Epithelial cell of esophagus (primary cell): ENCODE measurements at places on chromosomes 6 and 20.
A peak's percentile ranks its signal among the peaks of the same experiment; 100 is the strongest.

- DNase-seq = peak; percentile 68
These were observed 18.4 kb upstream of the AKAP7 start for GRCh38 chr6:131116755-131117360.

DNA sequence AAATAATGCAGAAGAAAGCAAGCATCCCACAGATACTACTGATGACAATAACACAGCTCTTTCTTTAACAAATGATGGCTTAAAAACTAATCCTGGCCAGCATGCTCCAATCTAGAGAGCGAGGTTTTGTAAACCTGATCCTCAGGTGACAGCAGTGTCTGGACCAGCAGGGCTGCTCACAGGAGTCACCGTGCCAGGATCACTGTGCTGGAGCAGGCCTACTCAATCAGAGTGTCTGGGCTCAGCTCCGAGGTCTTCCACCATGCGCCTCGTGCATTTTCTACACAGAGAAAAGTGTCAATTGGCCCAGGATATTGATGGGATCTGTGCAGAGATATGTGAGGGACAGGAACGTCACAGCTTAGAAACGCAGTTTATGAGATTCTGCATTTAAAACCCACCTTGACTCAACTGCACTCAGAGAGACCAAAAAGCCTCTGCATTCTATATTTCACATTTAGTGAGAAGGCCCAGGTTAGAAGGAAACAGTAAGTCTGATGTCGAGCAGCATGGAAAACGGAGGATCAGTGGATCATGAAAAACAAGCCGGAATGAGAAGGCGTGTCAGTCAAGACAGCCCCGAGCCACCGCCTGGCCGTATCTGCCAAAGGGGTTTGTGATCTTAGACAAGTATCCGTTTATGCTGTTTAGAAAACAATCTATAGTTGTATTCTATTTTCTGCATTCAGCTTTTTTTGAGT lies 7.8 kb downstream of the RAMACL start:
- no peak for DNase-seq

- no peak for DNase-seq
These were observed 29.1 kb upstream of the AGPAT4 start for GRCh38 chr6:161302949-161303348.

DNA sequence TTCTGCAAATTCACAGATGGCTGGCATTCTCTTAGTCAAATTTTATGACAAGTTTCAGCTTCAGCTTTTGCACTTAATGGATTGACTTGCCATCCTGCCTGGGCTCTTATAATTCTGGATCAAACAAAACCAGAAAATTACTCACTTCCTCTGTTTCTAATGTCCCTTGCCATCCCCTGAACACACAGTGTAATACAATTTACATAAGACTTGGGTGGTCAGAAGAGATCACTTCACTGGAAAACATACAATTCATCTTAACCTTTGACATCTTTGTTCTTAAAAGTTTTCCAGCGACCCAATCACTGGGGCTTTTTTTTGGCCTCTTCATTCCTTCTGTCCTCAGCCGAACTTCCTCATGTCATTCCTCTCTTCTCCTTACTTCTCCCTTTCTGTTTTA lies 199.0 kb downstream of the ARHGAP18 start:
- DNase-seq = no peak

- no peak for DNase-seq
These were observed 24.4 kb downstream of the EFCAB8 start for GRCh38 chr20:32883081-32883480.

DNA sequence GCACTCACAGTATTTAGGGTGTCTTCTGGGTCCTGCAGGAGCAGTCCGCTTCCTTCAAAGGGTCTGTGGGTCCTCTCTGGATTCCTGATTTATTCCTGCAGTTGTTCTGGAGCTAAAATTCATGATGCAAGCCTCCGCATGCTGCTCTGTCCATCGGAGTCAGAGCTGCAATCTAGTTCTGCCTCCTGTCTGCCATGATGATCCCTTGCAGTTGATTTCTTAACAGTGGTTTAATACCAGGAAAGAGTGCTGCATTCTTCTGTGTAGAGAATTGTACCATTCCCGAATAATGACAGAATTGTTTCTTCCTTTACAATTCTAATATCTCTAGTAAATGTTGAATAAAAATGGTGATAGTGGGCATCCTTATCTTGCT lies 72.0 kb upstream of the B3GAT2 start:
- DNase-seq = peak; percentile 63

- DNase-seq = peak; percentile 57
These were observed 6.9 kb downstream of the HLA-DPB1 start for GRCh38 chr6:33082702-33083101.

- DNase-seq = peak; percentile 65
These were observed 15.4 kb downstream of the FOXC1 start for GRCh38 chr6:1624851-1625781.

GRCh38 chr20:63606686-63607085 lies 20.2 kb downstream of the GMEB2 start:
- no peak for DNase-seq

- no peak for DNase-seq
These were observed 478.3 kb downstream of the FRK start for GRCh38 chr6:115582386-115582785.
